ENCODE measurements at places on chromosomes 3 and 15.

GRCh38 chr3:160616716-160617115 is 51.3 kb upstream of the KPNA4 start:
- peak; percentile 52 for DNase-seq

GRCh38 chr3:195395208-195395816 is 47.5 kb downstream of the ACAP2 start:
- DNase-seq, result no peak

DNA sequence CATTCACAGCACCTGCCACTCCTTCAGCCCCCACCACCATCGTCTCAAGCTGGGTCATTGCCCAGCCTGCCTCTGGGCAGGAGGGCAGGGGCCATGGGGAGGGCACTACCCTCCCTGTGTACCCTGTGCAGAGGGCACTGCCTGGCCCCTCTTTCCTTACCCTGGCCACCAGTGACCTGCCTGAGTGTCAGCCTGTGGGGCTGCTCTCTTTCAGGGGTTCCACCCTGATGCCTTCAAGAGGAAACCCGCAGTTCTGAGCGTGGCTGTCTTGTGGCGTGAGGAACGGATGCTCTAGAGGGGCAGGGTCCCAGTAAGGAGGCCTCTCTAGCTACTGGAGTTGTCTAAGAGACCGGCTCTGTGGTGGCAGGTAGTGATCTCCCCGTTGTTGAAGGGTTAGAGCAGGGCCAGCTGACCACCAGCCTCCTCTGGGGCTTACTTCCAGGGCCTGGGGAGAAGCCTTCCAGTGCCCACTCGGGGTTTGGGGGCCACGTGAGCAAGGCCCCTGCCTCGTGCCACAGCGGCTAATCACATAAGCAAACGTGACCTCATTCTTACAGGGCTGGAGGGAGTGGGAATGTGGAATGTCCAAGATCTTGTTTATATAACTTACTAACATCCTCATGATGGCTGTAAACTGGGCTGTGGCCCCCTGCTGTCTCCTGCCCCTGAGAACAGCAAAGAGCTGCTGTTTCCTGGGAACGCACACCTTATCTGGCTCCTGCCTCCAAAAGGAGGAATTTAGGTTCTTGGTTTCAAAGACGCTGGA is 31.4 kb upstream of the SEC13 start:
- DNase-seq, result peak; percentile 37

GRCh38 chr3:58639001-58639400 is 27.6 kb downstream of the FAM3D start:
- DNase-seq, result no peak

GRCh38 chr15:69973102-69973714 is 124.5 kb downstream of the TLE3 start:
- peak; percentile 22 for DNase-seq

DNA sequence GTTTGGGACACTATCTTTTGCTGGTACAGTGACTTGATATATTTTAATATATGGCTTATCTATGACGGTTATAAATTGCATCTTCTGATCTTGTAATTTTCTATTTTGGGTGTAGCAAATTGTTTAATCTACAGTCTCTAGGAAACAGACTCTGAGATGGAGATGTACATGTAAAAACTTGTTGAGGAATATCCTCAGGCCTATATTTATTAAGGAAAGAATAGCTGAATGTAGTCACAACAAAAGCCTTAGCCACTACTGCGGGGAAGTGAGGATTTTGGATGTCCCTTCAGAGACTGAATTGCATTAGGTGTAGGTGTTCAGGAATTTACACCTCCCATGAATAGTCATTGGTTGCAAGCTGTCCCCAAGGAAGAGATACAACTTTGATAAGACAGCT is 13.8 kb upstream of the OR5K3 start:
- no peak for DNase-seq

DNA sequence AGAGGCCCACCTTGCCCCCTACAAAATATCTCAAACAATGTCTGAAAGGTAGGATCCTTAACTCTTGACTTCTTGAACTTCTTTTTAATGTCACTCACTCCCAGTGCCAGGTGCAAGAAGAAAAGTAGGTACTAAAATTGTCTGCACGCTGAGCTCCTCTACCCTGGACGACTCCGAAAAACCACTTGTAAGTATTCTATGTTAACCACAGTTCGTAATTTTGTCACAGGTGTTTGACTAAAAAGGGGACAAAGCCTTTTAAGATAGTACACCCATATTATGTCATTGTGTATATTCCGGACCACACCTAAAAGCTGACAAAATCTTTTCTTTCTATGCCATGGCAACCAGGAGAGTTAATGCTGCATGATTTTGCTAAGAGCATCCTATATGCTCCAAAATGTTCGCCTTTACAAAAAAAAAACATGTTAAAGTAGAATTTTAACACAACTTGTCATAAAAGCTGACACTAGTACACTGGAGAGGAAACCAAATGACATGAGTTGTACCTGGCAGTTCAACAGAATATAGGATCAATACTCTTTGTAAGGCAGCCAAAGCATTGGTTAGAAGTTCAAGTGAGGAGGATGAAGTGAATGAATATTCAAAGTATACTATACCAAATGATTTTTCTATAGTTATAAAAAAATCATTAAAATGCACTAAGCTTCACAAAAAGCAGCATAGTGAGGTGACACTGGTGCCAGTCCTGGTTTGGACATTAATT is 210.5 kb downstream of the FOXP1 start:
- DNase-seq, result no peak

- DNase-seq, result peak; percentile 22
These were observed 259 bp upstream of the CILP start for GRCh38 chr15:65211482-65211982.

DNA sequence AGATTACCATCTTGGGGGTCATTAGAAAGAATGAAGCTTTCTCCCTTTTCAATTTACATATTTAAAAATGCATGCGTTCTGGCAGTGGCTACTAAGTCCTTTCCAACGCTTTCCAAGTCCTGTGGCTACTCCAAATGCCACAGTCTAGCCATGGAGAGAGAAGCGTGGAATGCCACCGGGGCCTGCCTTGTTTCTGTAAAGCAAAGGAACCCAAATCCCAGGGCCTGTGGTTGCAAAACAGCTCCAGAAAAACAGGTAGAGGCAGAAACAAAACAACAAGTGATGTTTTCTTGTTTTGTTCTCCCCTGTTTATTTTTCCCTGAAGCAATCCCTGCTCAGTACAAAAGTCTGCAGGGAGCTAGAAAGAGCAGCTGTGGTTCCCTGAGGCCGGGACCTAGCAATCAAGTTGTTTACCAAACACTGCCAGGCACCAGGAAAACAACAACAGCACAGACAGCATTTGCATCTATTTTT is 85.5 kb downstream of the FOXP1 start:
- DNase-seq, result no peak

- no peak for DNase-seq
These were observed 86.8 kb downstream of the TMCO5A start for GRCh38 chr15:38021259-38021658.

GRCh38 chr3:127902486-127902885 is 12.5 kb upstream of the KBTBD12 start:
- DNase-seq, result no peak

GRCh38 chr3:190224863-190225692 is 97.2 kb downstream of the CLDN1 start:
- peak; percentile 41 for DNase-seq

GRCh38 chr3:138781012-138781470 is 53.7 kb downstream of the PIK3CB start:
- DNase-seq, result no peak

DNA sequence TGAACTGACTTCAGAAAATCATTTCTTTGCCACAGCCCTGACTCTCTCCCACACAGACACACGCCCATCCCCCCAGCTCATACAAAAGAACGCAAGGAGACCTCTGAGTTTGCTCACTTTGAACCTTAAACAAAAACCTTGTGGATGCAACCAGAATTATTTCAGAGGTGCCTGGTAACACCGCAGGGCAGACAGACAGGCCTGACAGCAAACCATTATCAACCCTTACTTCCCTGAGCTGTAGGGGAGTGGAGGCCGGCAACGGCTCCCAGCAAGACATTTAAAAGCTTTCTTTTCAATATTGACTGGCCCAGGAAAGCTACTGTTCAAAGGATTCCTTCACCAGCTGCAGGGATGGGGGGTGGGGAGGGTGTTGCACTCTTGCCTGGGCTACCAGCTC is 2.0 kb upstream of the EFCC1 start:
- no peak for DNase-seq

- no peak for DNase-seq
These were observed 55.9 kb downstream of the PGPEP1L start for GRCh38 chr15:98951493-98952320.

GRCh38 chr3:73451301-73451944 is 173.3 kb downstream of the PDZRN3 start:
- DNase-seq, result no peak

- DNase-seq, result no peak
These were observed 28.9 kb downstream of the DENND4A start for GRCh38 chr15:65762914-65763787.

- no peak for DNase-seq
These were observed 19.2 kb downstream of the CHSY1 start for GRCh38 chr15:101232677-101233076.

DNA sequence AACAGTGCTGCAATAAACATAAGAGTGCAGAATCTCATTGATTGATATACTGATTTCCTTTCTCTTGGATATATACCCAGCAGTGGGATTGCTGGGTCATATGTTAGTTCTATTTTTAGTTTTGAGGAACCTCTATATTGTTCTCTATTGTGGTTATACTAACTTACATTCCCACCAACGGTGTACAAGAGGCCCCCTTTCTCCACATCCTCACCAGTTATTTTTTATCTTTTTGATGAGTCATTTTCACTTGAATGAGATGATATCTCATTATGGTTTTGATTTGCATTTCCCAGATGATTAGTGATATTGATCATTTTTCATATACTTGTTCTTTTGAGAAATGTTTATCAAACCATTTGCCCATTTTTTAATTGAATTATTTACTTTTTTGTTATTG is 12.4 kb upstream of the IREB2 start:
- DNase-seq, result no peak

GRCh38 chr3:131739211-131739610 is 236.4 kb upstream of the MRPL3 start:
- no peak for DNase-seq

GRCh38 chr15:94182883-94183282 is 48.5 kb upstream of the MCTP2 start:
- no peak for DNase-seq

GRCh38 chr3:66797889-66798560 is 200.1 kb upstream of the KBTBD8 start:
- DNase-seq, result peak; percentile 62

DNA sequence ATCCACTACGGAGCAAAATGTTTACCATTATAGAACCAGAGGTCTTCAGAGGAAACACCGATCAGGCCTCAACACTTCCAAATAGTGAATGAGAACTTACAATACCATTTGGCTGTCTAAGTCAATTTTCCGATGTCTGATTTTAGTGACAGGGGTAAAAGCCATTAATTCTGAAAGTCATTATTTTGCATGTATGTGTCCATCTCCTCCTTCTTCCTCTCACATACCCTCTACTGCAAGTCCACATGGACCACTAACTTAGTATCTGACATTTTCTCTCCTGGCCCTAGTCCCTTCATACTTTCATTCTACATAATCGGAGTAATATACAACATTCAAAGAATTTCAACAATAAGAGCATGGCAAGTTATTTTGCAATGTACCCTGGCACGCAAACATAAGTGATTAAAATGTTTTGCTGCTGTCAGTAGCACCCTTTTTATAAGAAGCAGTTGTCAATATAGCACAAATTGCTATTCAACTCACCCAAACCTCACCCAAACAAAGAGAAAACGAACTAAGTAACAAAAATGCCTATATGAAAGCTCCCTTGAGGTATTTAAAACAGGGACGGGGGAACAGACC is 1.9 kb downstream of the TOP2B start:
- DNase-seq, result peak; percentile 9

DNA sequence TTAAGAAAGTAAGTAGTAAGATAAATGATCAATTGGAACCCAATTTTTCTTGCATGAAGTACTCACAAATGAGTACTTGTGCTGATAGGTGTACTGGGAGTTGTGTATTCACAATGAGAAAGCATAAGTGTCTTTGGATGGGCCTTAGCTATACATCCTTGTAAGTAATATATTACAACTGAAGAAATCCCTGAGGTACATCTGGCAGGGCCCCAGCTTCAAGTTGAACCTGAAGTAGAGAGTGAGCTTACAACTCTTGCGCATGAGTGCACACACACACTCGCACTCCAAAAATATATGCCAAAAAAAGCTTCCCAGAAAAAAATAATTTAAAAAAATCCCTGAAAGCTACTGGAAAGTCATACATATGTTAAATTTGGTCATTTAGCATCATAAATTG is 222.5 kb downstream of the ROBO2 start:
- DNase-seq, result no peak

DNA sequence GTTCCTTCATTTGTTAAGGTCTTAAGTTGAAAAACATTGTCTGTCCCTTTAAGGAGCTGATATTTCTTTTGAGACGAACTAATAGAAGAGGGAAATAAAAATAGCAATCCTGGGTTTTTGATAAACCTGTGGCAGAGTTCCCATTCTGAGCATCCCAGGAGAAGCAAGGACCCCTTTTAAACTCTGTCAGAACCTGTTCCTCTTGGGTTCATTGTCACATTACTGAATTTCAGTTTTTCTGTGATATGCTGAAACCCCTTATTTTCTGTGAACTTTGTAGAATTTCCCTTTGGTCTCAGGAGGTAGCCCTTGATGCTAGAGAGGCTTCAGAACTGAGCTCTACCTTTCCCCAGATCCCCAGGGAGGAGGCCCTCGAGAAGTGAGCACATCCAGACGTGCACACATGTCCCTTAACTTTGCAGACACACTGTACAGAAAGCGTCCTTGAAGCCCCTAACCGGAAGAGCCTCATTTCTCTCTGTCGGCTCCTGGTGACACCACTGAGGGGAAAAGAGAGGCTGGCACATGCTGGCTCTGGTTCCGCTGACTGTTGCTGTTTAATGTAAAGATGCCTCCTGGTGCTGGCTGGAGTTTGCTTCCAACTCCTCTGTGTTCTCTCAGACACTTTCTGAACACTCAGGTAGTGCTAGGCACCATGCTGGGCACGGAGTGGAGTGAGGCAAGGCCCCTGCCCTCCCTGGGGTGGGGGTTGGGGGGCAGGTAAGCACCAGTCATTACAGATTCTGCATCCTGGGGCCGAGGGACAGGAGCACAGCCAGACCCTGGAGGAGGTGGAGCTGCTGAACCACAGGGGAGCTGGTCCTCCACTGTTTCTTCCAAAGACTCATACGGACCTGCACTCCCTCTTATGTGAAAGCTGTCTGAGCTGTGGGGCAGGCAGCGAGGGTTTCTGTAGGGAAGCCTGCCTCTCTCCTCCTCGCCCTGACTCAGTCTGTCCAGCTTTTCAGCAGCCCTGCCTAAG is 77.5 kb downstream of the CHDH start:
- no peak for DNase-seq

- peak; percentile 33 for DNase-seq
These were observed 1.5 kb downstream of the CRYBG3 start for GRCh38 chr3:97823046-97824004.

- no peak for DNase-seq
These were observed 487.2 kb downstream of the CNTN3 start for GRCh38 chr3:74127256-74127655.

DNA sequence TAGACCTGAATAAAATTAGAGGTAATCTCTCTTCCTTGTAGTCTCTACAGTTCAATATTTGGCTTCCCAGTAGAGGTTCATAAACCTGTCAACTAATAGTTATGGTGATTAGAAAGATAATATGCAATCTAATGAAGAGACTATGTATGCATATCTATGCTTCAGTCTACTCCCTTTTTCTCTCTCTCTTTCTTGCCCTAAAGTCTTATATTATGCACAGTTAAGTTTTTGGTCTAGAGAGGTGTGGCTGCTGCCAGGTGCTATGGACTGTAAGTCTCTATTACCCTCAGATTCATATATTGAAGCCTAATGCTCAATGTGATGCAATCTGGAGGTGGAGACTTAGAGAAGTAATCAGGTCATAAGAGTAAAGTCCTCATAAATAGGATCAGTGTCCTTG is 413.7 kb downstream of the FGF12 start:
- no peak for DNase-seq

GRCh38 chr3:15769256-15769915 is 28.4 kb downstream of the ANKRD28 start:
- no peak for DNase-seq

Data from AG10803 (cell line).